GM23338 (cell line): ENCODE measurements at places on chromosomes 3 and 15.

- no peak for DNase-seq
Observed at GRCh38 chr15:36265422-36265821, 314.0 kb upstream of the CDIN1 start.

DNA sequence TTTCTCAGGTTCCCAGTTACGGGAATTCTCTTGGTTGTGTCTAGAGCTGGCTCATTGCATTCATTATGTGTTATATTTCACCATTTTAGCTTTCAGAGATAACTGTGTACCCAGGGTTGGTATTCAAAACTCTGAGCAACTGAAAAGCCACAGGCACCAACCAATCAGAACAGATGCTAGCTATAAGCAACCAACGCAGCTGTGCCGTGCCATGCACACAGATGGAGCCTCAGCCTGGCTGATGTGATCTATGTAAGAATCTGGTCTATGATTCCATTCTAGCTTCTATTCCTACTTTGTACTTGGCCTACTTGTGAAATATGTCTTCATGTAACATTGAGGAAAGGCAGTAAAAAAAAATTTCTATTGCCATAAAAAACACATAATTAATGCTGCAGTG, 95.0 kb upstream of the CCDC80 start:
- no peak for DNase-seq

GRCh38 chr15:26015516-26016075, 152.5 kb upstream of the ATP10A start:
- DNase-seq, result no peak

GRCh38 chr15:88894348-88894818, 961 bp downstream of the HAPLN3 start:
- DNase-seq, result peak; percentile 96

DNA sequence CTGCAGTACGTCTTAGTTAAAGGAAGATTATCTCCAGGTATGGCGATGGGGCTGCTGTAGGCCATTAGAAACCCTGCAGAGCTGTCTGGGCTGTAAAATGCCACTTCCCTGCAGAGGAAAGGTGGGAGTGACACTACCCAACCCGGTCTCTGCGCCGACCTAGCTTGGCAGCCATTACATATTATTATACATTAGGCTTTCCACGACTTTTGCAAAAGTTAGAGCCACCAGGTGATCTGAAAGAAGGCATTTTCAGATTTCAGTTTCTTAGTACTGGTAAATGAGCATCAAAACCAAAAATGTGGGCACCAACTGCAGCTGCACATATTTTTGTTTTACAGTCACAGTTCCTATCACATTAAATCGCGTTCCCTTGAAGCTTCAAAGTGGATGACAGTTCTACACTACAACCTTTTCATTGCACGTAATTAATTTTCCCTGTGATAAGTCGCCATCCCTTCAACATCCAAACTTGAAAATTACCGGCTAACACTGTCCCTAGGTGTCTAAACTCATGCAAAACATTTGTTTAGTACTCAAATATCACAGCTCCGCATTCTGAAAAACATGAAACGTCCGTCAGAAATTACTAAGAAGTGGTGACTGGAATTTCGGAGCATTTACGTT, 81.4 kb upstream of the CHD2 start:
- DNase-seq, result no peak

DNA sequence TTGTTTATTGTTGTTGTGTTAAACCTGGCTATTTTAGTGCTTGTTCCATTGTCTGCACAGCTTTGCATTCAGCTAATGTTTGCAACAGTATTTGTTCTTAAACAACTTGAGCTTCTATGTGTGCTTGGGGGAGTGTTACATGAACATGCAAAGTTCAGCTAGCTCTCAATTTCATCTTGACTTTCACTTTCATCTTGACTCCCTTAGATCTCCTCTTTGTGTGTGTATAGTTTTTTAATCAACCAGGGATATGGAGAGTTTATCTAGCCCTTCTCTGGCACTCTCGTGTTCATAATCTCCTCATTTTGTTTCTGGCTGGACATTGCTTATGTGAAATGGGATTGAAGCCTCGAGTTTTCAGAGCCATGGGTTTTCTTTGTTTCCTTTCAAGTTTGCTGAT, 212.4 kb upstream of the ZBTB20 start:
- DNase-seq, result no peak

DNA sequence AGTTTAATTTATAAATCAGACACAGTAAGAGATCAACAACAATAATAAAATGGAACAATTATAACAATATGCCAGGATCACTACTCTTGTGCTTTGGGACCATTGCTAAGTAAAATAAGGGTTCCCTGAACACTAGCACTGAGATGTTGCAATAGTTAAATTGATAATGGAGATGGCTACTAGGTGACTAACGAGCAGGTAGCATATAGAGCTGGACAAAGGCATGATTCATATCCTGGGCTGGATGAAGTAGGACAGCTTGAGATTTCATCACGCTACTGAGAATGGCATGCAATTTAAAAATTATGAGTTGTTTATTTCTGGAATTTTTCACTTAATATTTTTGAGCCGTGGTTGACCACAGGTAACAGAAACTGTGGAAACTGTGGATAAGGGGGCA, 20.7 kb upstream of the MYZAP start:
- DNase-seq, result no peak

GRCh38 chr3:154759966-154760365, 320.2 kb upstream of the MME start:
- no peak for DNase-seq

DNA sequence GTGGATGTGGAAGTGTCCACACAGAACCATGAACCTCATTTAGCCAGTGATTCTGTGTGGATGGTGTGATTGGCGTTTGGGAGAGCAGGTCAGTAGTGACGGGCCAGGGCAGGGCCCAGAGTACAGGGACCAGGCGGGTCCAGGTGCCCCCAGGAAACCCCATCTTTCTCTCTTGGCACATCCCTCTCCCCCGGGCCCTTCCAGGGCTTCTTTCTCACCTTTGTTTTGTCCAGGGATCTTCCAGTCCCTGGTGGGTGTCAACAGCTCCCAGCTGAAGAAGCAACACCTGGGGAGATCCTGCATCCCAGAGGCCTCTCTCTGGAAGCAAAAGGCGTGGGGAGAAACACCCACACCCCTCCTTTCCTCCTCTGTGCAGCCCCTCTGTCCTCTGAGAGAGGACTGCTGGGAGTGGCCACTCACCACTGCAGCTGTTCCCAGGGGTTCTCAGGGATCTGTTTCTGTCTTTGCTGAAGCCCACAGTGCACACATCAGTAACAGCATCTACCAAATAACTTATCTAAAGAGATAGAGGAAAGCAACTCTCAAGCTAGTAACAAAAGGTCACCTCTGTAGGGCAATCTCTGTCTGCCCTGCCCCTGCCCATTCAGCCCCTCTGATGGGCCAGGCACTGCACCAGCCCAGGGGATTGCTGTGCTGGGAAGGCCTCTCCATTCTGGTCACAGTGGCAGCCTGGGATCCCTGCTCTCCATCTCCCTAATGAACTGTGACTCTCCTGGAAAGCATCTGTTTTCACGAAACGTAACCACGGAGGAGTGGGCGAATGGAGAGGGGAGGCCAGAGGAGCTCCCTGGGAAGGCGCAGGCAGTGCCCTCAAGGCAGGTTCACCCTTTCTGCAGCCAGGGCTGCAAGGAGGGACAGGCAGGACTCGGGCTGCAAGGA, 98.3 kb upstream of the ALDH1A3 start:
- DNase-seq, result no peak

- DNase-seq, result peak; percentile 97
Observed at GRCh38 chr15:65384895-65385869, 7.4 kb upstream of the IGDCC3 start.

DNA sequence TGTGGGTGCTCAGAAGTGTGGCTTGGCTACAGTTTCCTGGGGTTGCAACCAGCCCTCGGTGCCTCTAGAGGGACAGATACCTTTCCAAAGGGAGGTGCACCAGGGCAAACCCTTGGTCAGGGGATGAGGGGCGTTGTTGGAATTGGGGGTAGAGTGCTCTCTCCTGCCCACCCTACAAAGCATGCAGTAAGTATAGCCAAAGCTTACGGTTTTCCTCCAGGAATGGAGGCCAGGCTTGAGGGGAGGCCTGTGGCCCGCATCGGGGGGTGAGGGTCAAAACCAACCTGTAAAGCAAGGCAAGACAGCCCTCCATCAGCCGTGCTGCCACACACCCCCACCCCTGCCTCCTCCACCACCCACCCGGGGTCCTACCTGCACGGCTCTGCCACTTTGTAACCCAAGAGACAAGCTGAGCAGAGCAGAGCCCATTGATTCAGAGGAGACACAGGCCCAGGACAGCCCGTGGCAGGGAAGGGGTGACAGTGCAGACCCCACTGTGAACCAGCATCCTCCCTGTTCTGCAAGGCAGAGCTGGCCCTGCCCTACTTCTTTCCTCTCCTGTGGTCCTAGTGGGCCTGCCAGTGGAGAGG, 41.5 kb downstream of the TLE3 start:
- DNase-seq, result no peak

GRCh38 chr3:50122661-50123391, 32.3 kb upstream of the SEMA3F start:
- no peak for DNase-seq

- DNase-seq, result peak; percentile 9
Observed at GRCh38 chr15:79332824-79333510, 22.1 kb downstream of the TMED3 start.

GRCh38 chr15:70530017-70530499, 233.3 kb downstream of the UACA start:
- no peak for DNase-seq

DNA sequence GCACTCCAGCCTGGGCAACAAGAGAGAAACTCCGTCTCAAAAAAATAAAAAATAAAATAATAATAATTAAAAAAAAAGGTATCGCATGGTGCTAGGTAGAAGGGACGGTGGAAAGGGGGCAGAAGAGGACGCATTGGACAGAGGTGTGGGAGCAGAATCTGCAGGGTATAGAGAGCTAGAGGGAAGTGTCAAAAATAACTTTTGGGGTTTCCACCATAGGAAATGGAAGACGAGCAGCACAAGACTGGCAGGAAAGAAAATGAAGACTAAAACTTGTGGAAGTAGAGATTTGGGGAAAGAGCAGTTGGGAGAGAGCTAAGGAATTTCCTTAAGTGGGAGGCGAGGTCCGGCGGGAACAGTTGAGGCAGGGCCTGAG, 585 bp upstream of the MKRN2 start:
- no peak for DNase-seq

GRCh38 chr3:195105841-195106417, 165.0 kb downstream of the XXYLT1 start:
- no peak for DNase-seq

DNA sequence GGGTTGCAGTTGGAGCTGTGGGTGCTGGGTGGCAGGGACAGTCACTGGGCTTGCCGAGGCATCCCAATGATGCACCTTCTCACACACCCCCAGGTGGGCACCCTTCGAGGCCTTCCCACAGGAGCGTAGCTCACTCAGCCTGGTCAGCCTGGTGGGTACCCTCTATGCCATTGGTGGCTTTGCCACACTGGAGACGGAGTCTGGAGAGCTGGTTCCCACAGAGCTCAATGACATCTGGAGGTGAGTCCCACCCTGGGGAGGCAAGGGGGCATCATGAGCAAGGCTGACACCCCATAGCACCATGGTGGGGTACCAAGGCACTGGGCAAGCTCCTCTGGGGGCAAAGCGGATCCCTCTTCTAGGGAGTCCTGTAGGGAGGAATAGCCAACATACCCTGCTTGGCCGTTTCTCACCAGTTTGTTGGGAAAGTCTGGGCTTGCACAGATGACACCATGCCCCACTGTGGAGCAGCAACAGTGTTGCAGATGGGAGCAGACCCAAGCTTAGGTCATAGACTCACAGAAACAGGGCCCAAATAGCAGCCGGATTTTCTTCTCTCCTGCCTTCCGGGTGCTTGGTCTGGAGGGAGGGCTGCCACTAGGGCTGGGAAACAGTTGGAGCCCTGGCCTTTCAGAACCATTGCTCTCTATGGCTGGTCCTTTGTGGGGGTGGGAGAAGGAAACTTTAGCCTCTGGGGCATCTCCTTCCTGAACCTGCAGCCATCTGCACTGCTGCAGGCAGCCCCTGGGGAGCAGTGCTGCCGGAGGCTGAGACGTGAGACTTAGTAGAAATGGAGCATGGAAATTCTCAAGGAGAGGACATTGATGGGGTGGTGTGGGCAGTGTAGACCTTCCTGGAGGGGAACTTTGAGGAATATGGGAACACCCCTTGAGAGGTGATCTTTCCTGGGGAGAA, 5.7 kb downstream of the KLHL40 start:
- no peak for DNase-seq

GRCh38 chr15:92908713-92909057, 8.6 kb downstream of the CHD2 start:
- no peak for DNase-seq

DNA sequence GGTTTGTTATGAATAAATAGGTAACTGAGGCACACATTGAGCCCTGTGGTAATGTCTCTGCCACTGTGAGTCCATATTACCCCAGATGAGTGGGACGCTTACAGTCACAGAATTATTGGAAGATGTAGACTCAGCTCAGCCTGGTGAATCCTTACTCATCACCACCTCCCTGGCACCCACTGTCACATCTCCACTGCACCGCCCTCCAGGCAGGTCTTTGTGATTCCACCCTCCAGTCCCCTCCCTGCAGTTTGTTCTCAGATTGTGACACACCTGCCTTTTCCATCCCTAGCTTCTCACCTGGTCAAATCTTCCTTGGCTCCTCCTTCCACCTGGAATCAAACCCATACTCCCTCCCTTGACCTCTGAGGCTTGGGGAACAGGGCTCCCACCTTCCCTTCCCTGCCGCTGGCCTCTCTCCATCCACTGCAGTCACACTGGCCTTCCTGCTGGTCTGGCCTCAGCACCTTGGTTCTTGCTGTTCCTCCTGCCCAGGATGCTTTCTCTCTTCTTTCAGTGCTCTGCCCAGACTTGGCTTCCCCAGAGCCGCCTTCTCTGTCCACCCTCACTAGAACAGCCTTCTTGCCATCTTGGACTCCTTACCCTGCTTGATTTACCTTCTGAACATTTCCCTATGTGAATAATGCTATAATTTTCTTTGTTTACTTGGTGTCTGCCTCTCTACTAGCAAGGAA, 9.4 kb downstream of the SLC6A20 start:
- DNase-seq, result no peak

GRCh38 chr15:90873488-90873997, 5.2 kb downstream of the FURIN start:
- no peak for DNase-seq

GRCh38 chr3:122770521-122771202, 23.0 kb downstream of the HSPBAP1 start:
- no peak for DNase-seq

- DNase-seq, result no peak
Observed at GRCh38 chr15:66723826-66724731, 22.0 kb downstream of the SMAD6 start.

GRCh38 chr3:46354984-46355383, 1.1 kb downstream of the CCR2 start:
- DNase-seq, result no peak
